Activated naive CD8-positive, alpha-beta T cell treated with anti-CD3 and anti-CD28 coated beads for 36 hours (primary cell): ENCODE measurements at places on chromosomes 1 and 21. TPM values are rescaled to one million over a fixed set of nuclear protein-coding genes. Genes with fewer than 3 reads are reported as not detected.

DNA sequence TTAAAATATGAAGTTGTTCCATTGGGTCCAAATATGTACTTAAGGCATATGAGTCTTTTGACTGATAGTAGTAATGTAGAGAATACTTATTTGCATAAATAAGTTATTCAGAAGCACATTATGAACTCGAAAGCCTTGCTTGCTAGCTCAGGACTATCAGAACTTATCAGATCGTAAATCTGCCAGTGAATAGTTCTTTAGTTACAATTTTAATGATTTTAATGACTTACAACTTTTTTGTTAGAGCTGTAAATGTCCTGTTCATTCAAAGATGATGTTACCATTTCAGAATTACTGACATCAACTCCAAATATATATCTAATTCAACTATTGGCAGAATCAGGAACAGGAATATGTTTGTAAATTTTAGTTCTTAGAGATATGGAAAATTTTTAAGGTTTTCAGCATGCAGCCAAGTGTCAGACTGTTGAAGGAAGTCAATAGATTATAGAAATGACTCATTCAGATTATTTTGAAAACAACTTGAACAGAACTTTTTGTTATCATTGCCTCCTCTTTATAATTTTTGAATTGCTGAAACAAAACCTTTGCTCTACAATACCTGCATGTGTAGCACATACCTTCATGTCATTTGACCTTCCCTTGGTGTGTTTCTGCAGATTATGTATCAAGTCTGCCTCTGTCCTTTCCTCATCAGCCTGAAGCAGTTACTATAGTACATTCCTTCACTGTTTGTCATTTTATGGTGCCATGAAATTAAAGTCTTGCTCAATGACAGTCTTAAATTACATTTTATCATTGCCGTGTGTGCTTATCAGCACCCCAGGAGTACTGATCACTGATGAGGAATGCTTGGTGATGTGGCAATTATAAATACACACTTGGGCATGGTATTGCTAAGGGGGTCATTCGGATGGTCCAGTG is 44.9 kb downstream of the LRRC8D start:
- no peaks in the 10 kb centered on the region for H3K27me3 ChIP-seq
- no peak for DNase-seq
- peaks cover 66% of the 10 kb centered on the region for H3K36me3 ChIP-seq
- H3K4me3 ChIP-seq, result no peak overlapping the region
- no peak overlapping the region for H3K27ac ChIP-seq

DNA sequence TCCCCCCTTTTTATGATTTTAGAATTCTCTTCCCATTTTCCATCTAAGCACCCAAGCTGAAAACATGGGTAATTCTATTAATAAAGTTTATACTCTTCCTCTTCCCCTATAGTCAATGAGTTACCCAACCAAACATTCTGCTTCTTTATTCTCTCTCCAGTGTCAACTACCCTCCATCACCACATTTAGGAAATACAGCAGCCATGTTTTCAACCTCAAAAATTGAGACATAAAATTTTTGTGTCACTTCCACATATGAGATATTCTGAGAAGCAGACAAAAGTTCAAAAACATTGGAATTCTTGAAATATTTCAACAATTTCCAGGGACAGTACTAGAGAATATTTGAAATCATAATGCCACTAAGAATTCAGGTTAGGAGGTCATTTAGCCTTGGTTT is 64.8 kb upstream of the ATP1A1 start:
- DNase-seq, result no peak
- H3K36me3 ChIP-seq, result peaks cover 2% of the 10 kb centered on the region
- H3K27me3 ChIP-seq, result no peaks in the 10 kb centered on the region
- no peak overlapping the region for H3K27ac ChIP-seq
- H3K4me3 ChIP-seq, result no peak overlapping the region

DNA sequence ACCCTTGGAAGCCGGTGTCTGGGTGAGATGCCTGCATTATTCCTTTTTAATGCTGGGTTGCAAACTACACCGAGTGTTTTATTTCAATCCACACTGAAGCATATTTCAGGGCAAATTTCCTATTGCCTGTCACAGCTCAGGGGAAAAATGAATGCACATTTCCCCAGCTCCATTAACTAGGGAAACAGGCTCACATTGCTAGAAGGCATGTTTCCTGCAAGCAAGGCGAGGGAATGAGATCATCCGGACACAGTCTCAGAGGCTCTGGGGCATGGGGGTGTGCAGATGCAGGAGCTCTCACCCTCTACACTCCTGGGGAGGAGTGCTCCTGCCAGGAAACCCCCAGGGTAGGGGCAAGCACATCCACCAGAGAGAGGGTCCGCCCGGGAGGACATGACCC is 24.6 kb downstream of the SYT2 start:
- no peak overlapping the region for H3K27ac ChIP-seq
- no peaks in the 10 kb centered on the region for H3K4me1 ChIP-seq
- H3K4me3 ChIP-seq, result no peak overlapping the region

Gene CSF3R
- 0.06 TPM for total RNA-seq

DNA sequence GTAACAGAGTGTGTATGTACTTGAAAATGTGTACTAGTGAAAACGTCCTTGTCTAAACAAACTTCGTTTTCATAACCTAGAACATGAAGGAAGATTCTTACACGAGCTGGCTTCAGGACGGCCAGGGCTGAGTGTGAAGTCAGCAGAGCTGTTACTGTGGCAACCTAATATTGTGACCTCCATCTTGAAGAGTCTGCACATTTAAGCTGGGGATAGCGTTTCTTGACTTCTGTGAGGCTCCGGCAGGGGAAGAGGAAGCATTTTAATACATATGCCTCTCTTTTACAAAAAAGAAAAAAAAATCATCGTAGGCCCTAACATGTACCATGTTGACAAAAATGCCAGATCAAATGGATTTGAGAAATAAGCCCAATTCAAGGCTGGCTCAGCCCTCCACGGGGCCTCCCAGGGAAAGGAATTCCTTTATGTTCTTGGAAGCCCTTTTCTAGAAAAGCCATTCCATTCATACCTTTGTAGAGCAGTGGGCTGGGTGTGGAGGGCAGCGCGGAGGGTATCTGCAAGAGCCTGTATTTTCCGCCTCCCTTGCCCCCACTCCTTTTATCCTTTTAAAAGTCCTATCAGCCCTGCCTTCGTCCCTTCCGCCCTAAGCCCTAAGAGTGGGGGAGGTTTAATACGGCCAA is 51.1 kb downstream of the SIM2 start:
- H3K4me3 ChIP-seq, result no peak overlapping the region
- no peak for DNase-seq
- peaks cover 6% of the 10 kb centered on the region for H3K4me1 ChIP-seq
- H3K27me3 ChIP-seq, result peaks cover 44% of the 10 kb centered on the region
- no peak overlapping the region for H3K27ac ChIP-seq

Gene MYCL
- 0.20 TPM for total RNA-seq

GRCh38 chr1:57088653-57089052 is 122.8 kb upstream of the C8B start:
- peaks cover 7% of the 10 kb centered on the region for H3K27me3 ChIP-seq
- no peaks in the 10 kb centered on the region for H3K4me1 ChIP-seq
- no peak for DNase-seq
- H3K36me3 ChIP-seq, result no peaks in the 10 kb centered on the region

DNA sequence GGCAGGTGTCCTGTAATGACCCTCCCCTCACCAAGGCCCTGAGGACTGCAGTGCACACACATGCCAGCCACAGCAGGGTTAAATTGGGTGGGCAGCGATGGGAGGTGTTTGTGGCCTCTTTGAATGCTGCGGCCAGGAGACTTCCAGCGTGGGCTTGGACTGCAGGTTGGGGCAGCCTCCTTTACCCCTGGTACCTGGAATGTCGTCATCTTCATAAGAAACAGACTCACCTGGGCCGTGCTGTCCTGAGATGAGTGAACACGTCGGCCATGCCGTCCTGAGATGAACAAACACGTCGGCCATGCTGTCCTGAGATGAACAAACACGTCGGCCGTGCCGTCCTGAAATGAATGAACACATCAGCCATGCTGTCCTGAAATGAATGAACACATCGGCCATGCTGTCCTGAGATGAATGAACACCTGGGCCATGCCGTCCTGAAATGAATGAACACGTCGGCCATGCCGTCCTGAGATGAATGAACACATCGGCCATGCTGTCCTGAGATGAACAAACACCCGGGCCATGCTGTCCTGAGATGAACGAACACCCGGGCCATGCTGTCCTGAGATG is 50.1 kb upstream of the COL6A1 start:
- no peaks in the 10 kb centered on the region for H3K27me3 ChIP-seq
- H3K4me3 ChIP-seq, result no peak overlapping the region
- no peak for DNase-seq
- no peaks in the 10 kb centered on the region for H3K36me3 ChIP-seq

GRCh38 chr1:118294875-118295642 is 110.0 kb upstream of the SPAG17 start:
- H3K4me1 ChIP-seq, result no peaks in the 10 kb centered on the region
- no peak for DNase-seq
- no peaks in the 10 kb centered on the region for H3K36me3 ChIP-seq
- H3K27ac ChIP-seq, result no peak overlapping the region

DNA sequence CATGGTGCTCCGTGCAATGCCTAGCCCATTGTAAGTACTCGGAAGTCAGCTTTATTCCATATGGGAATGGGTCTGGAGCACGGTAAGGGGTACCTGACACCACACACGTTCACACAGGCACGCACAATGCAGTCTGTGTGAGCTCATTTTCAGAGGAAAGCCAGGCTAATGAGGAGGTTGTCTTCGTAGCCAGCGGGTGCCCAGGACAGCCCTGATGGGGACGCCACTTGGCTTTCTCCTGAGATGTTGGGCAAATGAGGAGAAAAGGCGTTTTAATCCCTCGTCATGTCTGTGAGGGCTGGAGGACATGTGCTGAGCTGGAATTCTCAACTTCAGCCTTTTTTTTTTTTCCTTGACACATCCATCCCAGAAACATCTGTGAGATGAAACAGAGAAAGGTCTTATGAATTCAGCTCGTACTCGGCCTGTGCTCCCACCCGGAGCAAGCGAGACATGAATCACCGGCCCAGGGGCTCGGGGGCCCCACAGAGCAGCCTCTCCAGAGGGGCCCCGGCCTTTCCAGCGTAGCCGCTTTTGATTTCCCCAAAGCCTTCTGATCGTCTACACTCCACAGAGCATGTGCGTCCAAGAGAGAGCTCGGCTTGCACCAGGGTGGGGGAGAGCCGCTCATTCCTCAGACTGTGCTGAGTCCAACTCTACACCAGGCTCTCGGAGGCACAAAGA is 125.1 kb downstream of the EPHB2 start:
- peaks cover 6% of the 10 kb centered on the region for H3K27me3 ChIP-seq
- H3K36me3 ChIP-seq, result no peaks in the 10 kb centered on the region
- no peak overlapping the region for H3K4me3 ChIP-seq
- H3K4me1 ChIP-seq, result no peaks in the 10 kb centered on the region
- no peak overlapping the region for H3K27ac ChIP-seq

Gene DMBX1
- not detected for total RNA-seq

DNA sequence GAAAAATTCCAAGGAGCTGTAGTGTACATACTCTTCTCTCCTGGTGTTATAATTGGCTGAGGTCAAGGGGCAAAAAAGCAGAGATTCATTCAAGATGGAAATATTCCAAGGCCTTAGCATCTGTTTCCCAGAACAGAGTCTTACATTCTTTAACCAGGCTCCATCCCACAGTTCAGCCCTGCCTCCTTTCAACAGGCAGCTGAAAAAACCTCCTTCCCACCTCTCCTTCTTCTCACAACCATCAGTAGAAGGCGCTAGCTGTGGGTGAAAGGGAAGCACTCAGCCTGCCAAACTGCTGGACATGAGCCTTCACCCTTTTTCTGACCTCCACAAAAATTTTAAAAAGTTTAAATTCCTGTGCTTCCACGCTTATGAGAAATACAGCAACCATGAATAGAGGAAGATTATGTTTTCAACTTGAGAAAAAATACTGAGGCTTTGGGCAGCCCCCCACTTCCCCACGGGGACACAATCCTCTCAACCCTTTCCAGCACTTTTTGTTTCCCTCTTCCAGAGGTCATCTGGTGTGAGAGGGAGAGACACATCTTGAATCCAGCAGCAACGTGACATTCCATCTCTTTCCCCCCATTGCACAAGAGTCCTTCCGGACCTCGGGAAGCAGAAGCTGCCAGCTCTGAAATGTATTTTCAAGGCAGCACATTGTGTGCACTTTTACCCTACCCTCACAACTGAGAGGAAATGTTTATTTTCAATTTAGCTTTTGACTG is 43.2 kb upstream of the FMO2 start:
- no peaks in the 10 kb centered on the region for H3K36me3 ChIP-seq
- no peaks in the 10 kb centered on the region for H3K4me1 ChIP-seq
- no peak for DNase-seq
- no peak overlapping the region for H3K4me3 ChIP-seq

Gene KCNT2
- not detected for total RNA-seq

GRCh38 chr1:211559222-211560010 is 19.5 kb downstream of the SLC30A1 start:
- no peak overlapping the region for H3K4me3 ChIP-seq
- no peak overlapping the region for H3K27ac ChIP-seq
- H3K27me3 ChIP-seq, result no peaks in the 10 kb centered on the region
- DNase-seq, result no peak
- H3K36me3 ChIP-seq, result no peaks in the 10 kb centered on the region

- no peak overlapping the region for H3K4me3 ChIP-seq
- H3K27ac ChIP-seq, result no peak overlapping the region
- peaks cover 18% of the 10 kb centered on the region for H3K36me3 ChIP-seq
- peaks cover 12% of the 10 kb centered on the region for H3K4me1 ChIP-seq
These were observed 8.3 kb upstream of the FAM177B start for GRCh38 chr1:222728746-222729145.

DNA sequence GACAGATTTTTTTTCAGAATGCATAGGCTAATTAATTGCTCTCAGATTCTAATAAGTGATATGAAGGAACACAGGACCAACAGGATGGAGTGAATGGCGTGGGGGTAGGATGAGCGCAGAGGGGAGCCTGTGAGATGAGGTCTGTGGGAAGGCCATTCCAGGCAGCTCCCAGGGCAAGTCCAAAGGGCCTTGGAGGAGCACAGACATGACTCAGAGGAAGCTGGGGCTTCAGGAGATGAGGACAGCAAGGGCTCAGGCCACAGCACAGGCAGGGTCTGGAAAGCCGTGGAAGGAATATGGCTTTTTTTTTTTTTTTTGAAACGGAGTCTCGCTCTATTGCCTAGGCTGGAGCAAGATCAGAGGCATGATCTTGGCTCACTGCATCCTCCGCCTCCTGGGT is 35.1 kb downstream of the FMN2 start:
- H3K36me3 ChIP-seq, result no peaks in the 10 kb centered on the region
- no peak overlapping the region for H3K4me3 ChIP-seq
- no peak for DNase-seq
- no peaks in the 10 kb centered on the region for H3K4me1 ChIP-seq

DNA sequence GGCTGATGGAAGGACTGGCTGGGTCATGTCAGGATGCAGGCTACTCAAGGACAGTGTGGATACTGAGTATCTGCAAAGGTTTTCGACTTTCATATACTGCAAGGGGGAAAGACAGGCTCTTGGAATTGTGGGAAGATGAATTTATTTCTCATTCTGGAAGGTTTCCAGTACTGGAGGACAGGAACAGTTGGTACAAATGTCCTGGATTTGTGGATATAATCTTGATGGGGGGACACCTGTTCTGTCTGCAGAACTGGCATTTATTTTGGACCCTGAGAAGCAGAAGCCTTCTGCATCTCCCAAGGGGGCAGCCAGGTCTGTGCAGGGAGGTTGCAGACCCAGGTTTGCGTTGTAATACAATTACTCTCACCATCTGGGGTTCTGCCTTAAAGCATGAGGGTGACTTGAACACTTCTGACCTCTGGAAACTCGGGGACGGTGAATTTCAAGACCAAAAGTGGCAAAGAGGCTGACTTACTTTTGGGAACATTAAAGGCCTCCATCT is 65.8 kb downstream of the NOS1AP start:
- no peak overlapping the region for H3K27ac ChIP-seq
- DNase-seq, result no peak
